Uterus (tissue), 4 donors: ENCODE measurements at places on chromosomes 2 and 18. TPM values are rescaled to one million over a fixed set of nuclear protein-coding genes. Genes with fewer than 3 reads are reported as not detected.

DNA sequence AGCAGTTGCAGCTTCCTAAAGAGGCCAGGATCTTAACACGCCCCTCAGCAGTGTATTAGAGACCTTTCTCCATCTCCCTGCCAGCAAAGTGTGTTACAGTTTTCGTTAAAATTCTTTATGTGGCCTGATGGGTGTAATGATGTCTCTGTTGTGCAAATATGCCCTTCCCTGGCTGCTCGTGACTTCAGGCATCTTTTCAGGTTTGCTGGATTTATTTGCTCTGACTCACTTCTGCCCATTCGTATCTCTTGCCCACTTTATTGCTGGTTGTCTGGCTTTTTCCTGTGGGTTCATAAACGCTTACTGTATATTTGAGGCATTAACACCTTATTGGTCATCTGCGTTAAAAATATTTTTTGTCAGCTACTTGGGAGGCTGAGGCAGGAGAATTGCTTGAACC, 134.5 kb downstream of the ASB1 start:
- no peak overlapping the region for H3K27ac ChIP-seq
- no peak for DNase-seq
- H3K27me3 ChIP-seq, result no peaks in the 10 kb centered on the region
- no peaks in the 10 kb centered on the region for H3K4me1 ChIP-seq
- H3K36me3 ChIP-seq, result no peaks in the 10 kb centered on the region
- H3K4me3 ChIP-seq, result no peak overlapping the region

DNA sequence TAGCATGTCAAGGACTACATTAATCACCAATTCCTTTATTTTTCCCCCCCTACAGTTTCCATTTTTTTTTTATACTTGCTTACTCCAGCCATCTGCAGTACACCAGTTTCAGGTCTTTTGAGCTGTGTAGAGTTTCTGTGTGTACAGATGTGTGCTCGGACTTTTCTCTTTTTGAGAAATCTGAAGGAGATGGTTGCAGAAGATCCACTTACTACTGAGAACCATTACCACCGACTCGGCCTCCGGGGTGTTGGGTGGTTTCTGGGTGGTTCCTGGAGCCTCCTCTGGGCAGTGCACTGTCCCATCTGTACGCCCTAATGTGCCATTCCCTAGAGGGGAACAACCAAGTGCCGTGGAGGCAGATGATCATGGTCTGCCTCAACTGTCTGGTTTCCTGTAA, 15.4 kb upstream of the LYPD6B start:
- H3K4me1 ChIP-seq, result no peaks in the 10 kb centered on the region
- no peak overlapping the region for H3K4me3 ChIP-seq
- no peak for DNase-seq
- no peaks in the 10 kb centered on the region for H3K27me3 ChIP-seq

GPBAR1 gene
- total RNA-seq, result not detected

DNA sequence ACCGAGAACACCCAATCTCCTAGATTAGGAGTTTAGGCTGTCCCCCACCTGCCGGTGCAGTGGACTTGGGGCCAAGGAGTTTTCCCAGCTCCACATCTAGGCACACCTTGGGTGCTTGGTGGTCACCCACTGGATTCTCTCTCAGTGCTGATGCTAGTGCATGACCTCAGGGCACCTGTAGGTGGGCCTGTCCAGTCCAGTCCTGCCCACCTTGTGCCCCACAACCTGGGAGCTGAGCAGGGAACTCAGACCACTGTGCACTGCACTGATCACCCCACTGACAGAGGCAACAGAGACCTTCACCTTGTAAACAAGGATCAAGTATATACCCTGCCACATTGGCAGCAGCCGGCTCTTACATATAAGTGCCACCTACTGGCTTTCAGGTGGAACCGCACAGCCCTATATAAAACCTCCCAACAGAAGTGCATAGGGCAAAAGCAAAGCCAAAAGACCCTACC, 12.7 kb upstream of the CDH19 start:
- H3K27ac ChIP-seq, result no peak overlapping the region
- H3K36me3 ChIP-seq, result no peaks in the 10 kb centered on the region
- no peak overlapping the region for H3K4me3 ChIP-seq
- H3K27me3 ChIP-seq, result no peaks in the 10 kb centered on the region
- no peaks in the 10 kb centered on the region for H3K4me1 ChIP-seq
- DNase-seq, result no peak
